ENCODE measurements at places on chromosomes 3 and 15. TPM values are rescaled to one million over a fixed set of nuclear protein-coding genes. Genes with fewer than 3 reads are reported as not detected.

Gene OR5K1
- not detected for total RNA-seq

Gene CTXN2
- total RNA-seq: not detected

Gene PRR20G
- not detected for total RNA-seq

DNA sequence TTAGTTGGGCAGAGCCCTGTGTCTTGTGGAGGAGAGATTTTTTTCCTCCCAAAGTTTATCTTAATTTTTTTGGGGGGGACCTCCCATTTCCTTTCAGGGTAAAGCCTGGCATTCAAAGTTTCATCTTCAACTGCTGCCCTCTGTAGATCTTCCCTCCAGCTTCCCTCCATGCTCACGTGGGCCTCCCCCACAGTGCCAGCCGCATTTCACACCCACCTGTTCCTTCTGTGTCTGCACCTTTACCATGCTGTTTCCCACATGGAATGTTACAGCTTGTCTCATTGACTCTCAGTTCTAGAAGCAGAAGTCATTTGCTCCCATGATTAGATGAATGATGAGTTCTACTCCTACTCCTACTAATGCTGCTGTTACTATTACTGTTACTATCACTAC is 6.5 kb downstream of the CELF6 start:
- no peak for DNase-seq

GRCh38 chr15:66760968-66761725 is 59.1 kb downstream of the SMAD6 start:
- peak; percentile 72 for DNase-seq

- DNase-seq: no peak
These were observed 1.7 kb downstream of the HHLA2 start for GRCh38 chr3:108298056-108298455.

GRCh38 chr15:72166716-72167417 is 30.7 kb downstream of the GRAMD2A start:
- peak; percentile 24 for DNase-seq

- DNase-seq: no peak
These were observed 236.7 kb downstream of the ADAMTSL3 start for GRCh38 chr15:83890587-83890986.

DNA sequence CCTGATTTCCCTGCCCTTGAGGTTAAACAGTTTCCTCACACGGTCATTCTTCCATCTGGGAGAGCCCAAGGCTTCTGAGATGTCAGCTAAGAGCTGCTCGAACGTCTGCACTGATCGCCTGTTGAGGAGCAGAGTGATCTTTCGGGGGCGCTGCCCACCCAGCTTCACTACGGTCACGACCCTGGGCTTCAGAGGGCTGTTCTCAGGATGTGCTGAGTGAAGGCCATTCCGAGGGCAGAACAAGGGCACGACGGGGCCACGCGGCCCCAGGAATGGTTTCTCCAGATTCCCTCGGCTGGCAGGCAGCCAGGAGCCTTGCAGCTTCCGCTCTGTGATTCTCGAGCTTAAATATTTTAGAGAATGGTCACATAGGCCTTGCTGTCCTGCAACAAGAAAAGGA is 25.7 kb downstream of the DCLK3 start:
- no peak for DNase-seq

DNA sequence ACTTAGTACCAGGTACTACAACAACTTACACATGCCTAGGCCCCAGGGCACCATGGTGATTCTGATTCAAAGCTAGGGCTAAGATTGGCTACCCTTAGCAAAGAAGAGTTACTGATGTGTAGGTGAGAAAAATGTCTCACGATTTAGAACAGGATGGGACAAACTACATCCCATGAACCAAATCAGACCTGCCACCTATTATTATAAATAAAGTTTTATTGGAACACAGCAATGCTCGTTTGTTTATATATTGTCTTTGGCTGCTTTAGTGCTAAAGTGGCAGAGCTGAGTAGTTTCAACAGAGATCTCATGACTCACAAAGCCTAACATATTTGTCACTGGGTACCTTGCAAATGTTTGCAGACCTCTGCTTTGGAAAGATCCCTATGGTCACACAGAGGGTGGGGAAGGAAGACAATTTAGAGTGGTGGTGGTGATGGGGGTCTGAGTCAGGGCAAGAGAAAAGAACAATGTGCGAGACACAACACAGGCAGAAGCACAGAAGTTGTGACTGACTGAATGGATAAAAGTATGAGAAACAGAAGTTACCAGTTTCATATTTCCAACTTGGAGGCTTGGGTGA is 770.6 kb upstream of the CFAP20DC start:
- no peak for DNase-seq

Data from aorta (tissue), 5 donors.